Activated CD8-positive, alpha-beta memory T cell treated with anti-CD3 and anti-CD28 coated beads for 1 hour (primary cell): ENCODE measurements at places on chromosomes 11 and 22.

DNA sequence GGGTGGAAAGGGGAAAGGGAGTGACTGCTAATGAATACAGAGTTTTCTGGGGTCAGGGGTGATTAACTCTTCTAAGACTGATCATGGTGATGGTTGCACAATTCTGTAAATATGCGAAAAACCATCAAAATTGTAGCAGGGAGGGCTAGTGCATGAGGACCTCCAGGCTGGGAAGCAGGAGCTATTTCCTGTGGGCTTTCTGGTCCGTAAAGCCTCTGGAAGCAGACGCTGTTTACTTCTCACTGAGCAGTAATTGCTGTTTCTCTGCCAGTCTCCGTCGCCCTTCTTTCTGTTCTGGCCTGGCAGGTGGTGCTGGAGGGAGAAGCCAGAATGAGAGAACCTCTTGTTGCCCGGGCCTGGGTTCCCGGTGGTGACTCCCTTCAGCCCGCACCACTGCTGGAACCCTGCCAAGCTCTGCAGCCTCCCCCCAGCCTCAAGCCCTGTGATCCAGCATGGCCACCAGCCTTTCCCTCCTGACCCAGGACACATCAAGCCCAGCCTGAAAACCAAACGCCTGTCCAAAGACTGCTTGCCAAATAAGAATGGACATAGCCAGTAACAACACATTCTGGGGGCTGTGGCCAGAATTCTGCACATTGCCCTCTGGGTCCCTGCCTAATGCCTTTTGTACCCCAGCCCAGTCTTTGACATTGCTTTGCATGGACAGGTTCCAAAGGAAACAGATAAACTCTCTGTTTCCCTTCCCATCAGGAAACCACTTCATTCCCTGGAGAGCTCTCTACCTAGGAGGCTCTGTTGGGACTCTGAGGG lies 201.0 kb upstream of the NAV2 start:
- DNase-seq: no peak

DNA sequence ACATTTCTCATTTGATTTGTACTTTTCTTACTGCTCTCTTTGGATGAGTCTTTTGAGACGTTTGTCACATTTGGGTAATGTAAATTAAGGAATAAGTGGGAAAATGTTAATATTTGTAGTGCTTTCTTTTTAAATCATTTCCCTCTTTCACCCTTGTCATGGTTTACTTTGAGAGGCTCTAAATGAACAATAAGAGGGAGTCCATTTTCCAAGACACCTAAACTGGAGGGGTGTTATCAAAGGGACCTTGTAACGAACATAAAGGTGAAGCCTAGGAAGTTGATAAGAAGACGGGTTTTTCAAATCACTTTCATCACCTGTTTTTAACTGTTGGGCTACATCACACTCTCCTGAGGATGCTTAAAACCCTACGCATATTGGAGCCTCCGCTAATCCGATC lies 12.1 kb downstream of the EED start:
- no peak for DNase-seq

DNA sequence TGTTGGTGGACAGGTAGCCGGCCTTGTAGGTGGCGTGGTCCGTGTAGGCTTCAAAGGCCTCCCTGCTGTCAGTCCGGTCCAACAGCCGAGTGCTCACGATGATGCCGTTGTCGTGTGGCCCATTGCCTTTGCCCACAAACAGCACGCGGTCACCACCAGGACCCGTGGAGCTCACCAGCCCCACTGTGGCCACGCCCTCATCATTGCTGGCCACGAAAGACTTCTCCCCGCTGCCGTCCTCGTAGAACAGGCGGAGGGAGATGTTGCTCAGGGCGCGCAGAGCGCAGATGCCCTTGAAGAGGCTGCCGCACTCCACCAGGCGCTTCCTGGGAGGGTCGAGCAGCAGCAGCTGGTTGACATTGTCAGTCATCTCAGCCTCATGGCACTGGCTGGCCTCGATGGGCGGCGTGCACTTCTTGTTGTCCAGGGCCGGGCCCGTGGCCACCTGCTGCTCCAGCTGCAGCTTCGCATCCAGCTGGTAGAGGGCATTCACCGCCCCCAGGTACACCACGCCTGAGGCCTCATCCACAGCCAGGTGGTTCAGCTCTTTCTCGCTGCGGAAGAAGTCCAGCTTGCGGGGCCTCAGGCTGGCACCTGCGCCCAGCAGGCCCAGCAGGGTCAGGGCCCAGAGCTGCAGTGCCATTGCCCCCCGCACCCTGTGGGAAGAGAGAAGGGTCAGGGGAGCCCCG lies 17.4 kb downstream of the PLXNB2 start:
- DNase-seq: no peak

GRCh38 chr11:44568658-44569473 lies 3.4 kb downstream of the CD82 start:
- DNase-seq: peak; percentile 68

- no peak for DNase-seq
Measured at GRCh38 chr11:14262271-14262846, 96.6 kb downstream of the RRAS2 start.

GRCh38 chr11:26677566-26677965 lies 44.3 kb downstream of the SLC5A12 start:
- no peak for DNase-seq

DNA sequence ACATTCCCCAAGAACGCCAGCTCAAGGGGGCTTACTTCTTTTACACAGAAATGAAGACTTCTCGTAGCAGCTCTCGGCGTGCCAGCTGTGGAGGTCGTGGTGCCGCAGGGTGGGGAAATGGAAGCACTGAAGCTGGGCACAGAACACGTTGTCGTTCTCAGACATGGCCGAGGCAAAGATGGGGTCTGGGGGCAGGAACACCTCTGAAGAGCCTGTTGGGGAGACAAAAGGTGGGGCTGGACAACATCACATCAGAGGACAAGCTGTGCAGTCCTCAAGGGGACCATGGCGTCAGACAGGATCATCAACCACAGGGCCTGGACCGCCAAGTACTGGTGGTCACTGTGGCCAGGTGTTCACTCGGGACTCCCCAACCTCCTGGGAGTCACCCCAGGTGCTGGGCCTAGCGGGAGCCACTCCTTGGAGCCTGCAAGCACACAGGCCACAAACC lies 65.2 kb downstream of the DGCR2 start:
- DNase-seq: no peak

DNA sequence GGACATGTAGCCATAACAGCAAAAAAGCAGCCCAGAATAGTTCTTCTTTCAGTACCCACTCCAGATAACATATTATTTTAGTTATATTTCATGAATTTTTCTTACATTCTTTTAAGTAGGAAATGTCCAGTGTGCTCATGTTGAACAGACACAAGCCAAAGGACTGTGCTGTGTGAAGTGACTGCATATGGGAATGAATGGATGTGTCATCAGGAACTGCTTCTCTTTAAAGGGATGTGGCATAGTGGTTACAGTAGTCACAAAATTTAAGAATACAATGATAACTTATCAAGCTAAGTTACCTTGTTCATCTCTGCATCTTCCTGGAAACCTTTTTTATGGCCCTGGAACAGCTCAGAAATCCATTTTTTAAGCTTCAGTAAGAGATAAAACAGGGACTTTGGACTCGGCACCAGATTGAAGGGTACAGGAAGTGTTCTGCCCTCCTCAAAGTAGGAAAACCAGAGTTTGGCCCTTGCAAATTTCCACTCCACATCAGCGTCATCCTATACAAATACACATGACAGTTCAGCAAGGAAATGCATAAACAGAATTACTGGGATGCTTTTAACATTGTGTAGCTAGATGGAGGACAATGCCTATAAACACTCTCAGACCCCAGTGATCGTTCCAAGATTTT lies 112.8 kb downstream of the TRPC6 start:
- no peak for DNase-seq
